Thymus (tissue), 14 donors: ENCODE measurements at places on chromosomes 3 and 15.

- DNase-seq = no peak
These were observed 33.2 kb downstream of the MKRN2 start for GRCh38 chr3:12590096-12590495.

DNA sequence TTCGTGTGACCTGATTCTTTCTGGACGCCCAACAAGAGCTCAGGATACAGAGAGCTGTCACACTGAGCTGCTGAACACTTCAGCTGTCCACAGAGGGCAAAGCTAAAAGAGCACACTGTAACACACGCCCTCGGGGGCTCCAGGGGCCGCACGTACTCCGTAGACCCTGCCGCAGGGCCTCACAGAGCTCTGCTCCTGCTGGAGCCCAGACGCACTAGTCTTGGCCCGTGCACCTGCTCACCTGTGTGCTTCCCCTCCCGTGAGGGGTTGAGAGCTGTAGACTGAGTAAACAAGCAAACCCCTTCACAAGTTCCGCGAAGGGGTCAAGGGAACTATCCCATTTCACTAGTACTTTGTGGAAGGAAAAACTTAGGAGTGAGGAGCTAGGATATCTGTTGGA lies 30.7 kb upstream of the TUSC7 start:
- no peak for DNase-seq

DNA sequence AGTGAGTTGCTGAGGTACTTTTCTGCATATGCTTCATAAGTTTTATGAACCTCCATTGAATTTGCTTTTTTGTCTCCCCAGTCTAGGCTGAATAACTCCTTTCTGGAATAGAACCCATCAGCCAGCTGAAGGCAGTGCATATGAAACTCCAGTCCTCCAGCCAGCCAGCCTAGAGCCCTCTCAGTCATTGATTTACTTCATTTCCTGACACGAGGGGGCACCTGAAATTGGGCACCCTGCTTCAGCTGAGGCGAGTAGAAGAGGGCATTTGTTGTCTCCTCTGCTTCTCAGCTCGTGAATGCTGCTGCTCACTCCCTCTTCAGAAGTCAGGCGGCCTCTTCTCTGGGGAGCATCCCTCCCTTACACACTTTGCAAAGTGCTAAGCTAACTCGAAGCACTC lies 32.5 kb downstream of the CHST2 start:
- no peak for DNase-seq

DNA sequence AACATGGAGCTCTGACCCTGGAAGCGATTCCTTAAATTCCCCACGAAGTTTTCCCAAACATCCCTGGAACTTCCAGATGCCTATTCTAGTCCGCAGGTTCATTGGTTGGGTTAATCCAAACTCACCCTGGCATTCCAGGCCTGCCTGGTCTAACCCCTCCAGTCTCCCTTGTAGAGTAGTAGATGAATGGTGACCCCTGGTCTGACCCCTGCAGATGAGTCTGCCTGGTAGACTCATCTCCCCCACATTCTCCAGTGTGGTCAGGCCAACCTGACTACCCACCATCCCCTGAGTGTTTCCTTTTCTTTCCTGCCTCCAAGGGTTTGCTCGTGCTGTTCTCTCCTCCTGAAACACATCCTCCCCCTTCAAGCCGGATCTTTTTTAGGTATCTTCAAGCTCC lies 10.8 kb upstream of the HRH1 start:
- DNase-seq = no peak
